Activated CD4-positive, alpha-beta memory T cell treated with anti-CD3 and anti-CD28 coated beads, Interleukin-2, amount 10 ng/mL, durations not matched to agents 7 days and 5 days (primary cell): ENCODE measurements at places on chromosomes 7 and 10. TPM values are rescaled to one million over a fixed set of nuclear protein-coding genes. Genes with fewer than 3 reads are reported as not detected.

DNA sequence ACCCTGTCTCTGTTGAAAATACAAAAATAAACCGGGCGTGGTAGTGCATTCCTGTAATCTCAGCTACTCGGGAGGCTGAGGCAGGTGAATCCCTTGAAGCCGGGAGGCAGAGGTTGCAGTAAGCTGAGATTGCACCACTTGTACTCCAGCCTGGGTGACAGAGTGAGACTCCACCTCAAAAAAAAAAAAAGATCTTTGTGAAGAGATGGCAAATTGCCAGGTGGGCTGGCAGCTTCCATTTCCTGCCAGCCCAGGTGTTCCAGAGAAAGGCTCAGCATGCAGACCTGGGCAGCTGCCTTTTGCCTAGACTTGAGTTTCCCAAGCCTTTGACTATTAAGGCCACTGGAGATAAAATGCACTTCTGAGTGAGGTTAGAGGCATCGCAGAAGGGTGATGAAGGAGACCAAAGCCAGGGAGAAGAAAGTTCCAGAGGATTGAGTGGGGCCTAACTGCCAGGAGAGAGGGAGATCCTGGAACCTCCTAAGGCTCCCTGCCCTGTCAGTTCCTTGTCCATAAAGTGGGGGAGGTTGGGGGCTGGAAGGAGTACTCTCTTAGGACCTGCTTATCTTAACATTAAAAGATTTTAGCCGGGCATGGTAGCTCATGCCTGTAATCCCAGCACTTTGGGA, 10.0 kb upstream of the DDIT4 start:
- no peaks in the 10 kb centered on the region for H3K36me3 ChIP-seq
- H3K4me1 ChIP-seq, result peaks cover 47% of the 10 kb centered on the region
- no peaks in the 10 kb centered on the region for H3K27me3 ChIP-seq
- H3K4me3 ChIP-seq, result no peak overlapping the region

GRCh38 chr10:29386342-29386999, 97.6 kb downstream of the LYZL1 start:
- no peaks in the 10 kb centered on the region for H3K36me3 ChIP-seq
- peaks cover 9% of the 10 kb centered on the region for H3K27me3 ChIP-seq
- no peak overlapping the region for H3K27ac ChIP-seq
- H3K4me3 ChIP-seq, result no peak overlapping the region
- peaks cover 8% of the 10 kb centered on the region for H3K4me1 ChIP-seq
- no peak for DNase-seq

GRCh38 chr7:118218413-118219156, 5.9 kb upstream of the ANKRD7 start:
- H3K27ac ChIP-seq, result no peak overlapping the region
- H3K27me3 ChIP-seq, result peaks cover 6% of the 10 kb centered on the region
- H3K36me3 ChIP-seq, result no peaks in the 10 kb centered on the region
- no peak overlapping the region for H3K4me3 ChIP-seq

DNA sequence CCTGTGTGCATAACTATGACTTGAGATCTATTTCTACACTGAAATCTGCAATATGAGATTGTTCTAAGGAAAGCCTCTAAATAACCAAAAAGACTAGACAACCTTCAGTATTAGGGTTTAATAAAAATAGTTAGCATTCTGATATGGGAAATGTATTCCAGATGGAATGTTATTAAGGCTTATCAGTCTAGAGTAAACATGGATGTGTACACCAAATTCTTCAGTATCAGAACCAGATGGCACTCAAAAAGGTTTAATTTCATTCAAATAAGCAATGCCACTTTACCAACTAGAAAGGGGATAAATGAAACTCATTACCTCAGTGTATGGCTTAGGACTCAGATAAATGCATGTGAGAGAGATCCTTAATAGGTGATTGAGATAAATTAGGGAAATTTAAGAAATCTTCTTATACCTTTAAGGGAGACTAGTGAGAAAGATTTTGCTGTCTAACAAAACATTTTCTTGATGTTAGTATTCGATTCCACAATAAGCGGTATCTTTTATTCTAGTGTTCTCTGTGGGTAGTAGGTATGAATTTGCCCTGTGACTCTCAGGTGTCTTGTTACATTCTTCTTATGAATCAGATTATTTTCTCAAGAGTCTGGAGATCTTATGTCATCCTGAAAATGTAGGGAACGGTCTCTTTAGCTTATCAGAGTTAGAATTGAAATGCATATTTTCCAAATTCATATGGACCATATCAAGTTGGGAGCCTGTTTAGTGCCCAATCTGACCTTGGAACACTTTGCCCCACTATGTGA, 159.2 kb downstream of the PRKG1 start:
- no peak for DNase-seq
- H3K36me3 ChIP-seq, result no peaks in the 10 kb centered on the region
- no peak overlapping the region for H3K4me3 ChIP-seq
- H3K4me1 ChIP-seq, result no peaks in the 10 kb centered on the region
- no peaks in the 10 kb centered on the region for H3K27me3 ChIP-seq

DNA sequence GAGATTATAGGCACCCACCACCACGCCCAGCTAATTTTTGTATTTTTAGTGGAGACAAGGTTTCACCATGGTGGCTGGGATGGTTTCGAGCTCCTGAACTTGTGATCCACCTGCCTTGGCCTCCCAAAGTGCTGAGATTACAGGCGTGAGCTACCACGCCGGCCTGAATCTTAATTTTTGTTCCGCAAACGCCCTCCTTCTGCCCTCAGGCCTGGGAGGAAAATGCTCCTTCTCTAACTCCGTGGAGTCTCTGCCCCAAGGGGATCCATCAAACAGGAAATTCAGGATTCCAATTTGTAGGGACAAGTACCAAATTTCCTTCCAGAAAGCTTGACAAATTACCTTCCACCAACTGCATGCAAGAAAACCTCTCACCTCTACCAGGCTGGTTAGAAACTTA, 43.2 kb downstream of the RBAK start:
- peaks cover 2% of the 10 kb centered on the region for H3K36me3 ChIP-seq
- H3K27me3 ChIP-seq, result peaks cover 5% of the 10 kb centered on the region
- H3K4me3 ChIP-seq, result no peak overlapping the region
- DNase-seq, result no peak

COMMD3 gene
- 97.0 TPM for total RNA-seq

DNA sequence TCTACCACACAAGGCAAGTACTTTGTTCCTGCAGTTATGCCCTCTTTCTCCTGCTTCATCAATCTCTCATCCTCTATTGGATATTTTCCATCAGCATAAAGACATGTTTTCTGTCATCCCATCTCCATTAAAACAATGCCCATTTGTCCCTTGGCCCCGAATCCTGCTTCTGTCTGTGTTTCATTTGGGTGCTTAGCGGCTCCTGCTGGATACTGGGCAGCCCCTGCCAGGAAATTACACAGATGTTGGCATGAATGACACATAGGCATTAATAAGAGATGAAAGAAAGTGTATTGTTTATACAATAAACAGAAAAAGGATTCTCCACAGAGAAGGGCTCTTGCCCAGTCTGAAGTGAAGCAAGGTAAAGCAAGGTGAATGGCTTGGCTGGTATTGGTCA, 765.3 kb downstream of the REEP3 start:
- H3K4me3 ChIP-seq, result no peak overlapping the region
- H3K4me1 ChIP-seq, result no peaks in the 10 kb centered on the region
- no peak for DNase-seq
- no peak overlapping the region for H3K27ac ChIP-seq
- no peaks in the 10 kb centered on the region for H3K36me3 ChIP-seq

- peak; percentile 91 for DNase-seq
- peak overlapping the region; percentile 50 for H3K4me3 ChIP-seq
- H3K36me3 ChIP-seq, result peaks cover 52% of the 10 kb centered on the region
- peak overlapping the region; percentile 94 for H3K27ac ChIP-seq
- H3K4me1 ChIP-seq, result peaks cover 75% of the 10 kb centered on the region
- no peaks in the 10 kb centered on the region for H3K27me3 ChIP-seq
Measured at GRCh38 chr7:38232502-38233366, 40.7 kb downstream of the TARP start.

DNA sequence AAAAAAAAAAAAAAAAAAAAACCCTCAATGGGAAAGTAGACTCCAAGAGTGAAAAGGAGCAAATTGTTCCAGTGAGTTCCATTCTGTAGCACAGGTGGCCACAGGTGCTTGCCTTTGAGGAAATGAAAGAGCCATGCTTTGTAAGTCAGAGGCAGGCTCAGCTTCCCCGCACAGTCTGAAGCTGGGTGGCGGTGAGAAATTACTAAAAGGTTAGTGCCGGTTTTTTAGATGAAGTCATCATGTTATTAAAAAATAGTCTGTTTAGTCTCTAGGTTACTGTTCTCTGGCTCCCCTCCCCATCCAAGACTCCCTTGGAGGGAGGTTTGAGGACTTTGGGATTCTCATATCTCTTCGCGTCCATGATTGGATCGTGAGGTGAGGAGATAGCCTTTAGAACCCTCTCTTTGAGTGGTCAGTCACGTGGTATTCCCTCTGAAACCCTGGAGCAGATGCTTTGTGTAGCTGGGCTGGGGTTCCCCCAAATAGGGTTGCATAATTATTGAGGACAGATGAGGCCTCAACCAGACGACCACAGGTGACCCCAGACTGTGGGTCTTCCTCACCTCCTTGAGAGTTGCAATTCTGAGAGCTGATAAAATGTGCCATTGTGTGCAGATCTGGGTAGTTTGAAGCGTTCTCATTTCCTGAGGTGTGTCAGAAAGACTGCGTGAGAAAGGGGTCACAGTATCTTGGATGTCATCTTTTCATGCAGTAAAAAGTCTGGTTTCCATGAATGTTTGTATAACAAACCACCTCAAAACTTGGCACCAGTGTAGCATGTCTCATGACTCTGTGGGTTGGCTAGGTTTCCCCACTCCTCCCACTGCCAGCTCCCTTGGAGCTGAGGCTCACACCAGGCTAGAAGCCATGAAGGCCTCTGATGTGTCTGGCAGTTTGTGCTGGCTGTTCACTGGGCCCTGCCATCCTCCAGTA, 27.1 kb downstream of the OGDH start:
- no peaks in the 10 kb centered on the region for H3K27me3 ChIP-seq
- DNase-seq, result peak; percentile 67
- H3K4me1 ChIP-seq, result peaks cover 99% of the 10 kb centered on the region

SDK1 gene
- total RNA-seq, result 0.03 TPM

DNA sequence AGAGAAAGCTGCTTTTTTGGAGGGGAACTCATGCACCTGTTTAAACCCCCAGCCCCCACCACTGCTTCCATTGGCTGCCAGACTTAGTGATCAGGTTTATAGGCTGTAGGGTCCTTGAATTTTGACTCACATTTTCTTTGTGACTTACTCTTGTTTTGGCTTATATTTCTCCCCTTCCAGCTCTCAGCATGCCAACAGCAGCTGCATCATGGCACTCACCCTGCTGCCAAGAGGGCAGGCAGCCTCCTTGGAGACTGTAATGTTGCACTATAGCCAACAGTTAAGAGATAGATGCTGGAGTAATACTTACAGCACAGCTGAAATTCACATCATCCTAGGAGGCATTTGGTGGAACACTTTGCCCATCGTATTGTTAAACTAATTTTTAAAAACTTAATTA, 98.0 kb upstream of the GLCCI1 start:
- no peaks in the 10 kb centered on the region for H3K27me3 ChIP-seq
- no peak for DNase-seq
- no peak overlapping the region for H3K27ac ChIP-seq
- H3K4me1 ChIP-seq, result no peaks in the 10 kb centered on the region
- H3K4me3 ChIP-seq, result no peak overlapping the region

DNA sequence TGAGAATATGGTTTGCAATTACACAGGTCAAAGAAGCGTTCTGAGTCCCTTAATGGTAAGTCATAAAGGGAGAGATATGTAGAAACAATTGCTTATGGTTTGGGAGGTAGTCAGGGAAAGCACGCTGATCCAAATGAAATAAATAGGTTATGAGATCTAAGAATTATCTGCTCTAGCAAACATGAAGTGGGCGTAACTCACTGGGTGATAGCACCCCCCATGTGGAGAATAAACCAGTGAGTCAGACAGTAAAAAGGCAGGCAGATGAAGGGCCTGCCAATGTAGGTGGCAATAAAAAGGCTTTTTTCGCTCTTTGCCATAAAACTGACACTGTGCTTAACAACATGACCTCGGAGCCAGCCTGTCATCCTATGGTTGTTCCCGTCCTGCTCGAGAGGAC, 306.9 kb downstream of the GLRX3 start:
- no peaks in the 10 kb centered on the region for H3K36me3 ChIP-seq
- H3K4me3 ChIP-seq, result no peak overlapping the region
- no peaks in the 10 kb centered on the region for H3K4me1 ChIP-seq
- H3K27ac ChIP-seq, result no peak overlapping the region
- no peak for DNase-seq

CPXM2 gene
- total RNA-seq, result not detected

DNA sequence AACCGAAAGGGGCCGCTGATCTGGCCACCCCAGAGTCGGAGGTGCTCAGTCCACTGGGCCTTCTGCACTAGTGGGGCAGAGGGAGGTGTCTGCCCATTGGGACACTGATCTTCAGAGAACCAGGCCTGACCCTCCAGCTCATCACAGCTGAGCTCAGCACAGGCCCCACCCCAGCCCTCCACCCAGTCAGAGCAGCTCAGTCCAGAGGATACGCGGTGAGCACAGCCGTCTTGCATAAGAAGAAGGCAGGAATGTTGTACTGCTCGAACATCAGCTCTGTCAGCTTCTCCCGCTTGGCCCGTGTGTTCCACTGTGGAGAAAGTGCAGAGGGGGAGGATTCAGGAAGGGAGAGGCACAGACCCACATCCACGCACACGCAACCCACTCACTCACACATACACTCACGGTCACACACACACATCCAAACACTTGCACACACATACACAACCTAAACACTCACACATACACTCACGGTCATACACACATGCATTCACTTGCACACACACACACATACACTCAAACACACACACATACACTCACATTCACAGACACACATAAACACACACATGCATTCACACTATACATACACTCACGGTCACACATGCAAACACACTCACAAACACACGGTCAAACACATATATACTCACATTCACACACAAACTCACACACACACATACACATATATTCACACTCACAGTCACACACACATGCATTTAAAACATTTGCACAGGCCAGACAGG, 6.3 kb downstream of the ACTL6B start:
- no peak overlapping the region for H3K4me3 ChIP-seq
- H3K4me1 ChIP-seq, result peaks cover 2% of the 10 kb centered on the region
- no peak for DNase-seq
- H3K36me3 ChIP-seq, result no peaks in the 10 kb centered on the region

GRCh38 chr7:2482725-2483451, 6.7 kb upstream of the GRIFIN start:
- DNase-seq, result no peak
- peaks cover 6% of the 10 kb centered on the region for H3K4me1 ChIP-seq
- no peak overlapping the region for H3K27ac ChIP-seq
- peaks cover 7% of the 10 kb centered on the region for H3K27me3 ChIP-seq
- no peaks in the 10 kb centered on the region for H3K36me3 ChIP-seq
